ENCODE measurements at places on chromosomes 6 and 20. TPM values are rescaled to one million over a fixed set of nuclear protein-coding genes. Genes with fewer than 3 reads are reported as not detected.

Gene BTN3A1
- 57.3 TPM for total RNA-seq

Gene ARMC2
- 2.9 TPM for total RNA-seq

Gene MYB
- 91.4 TPM for total RNA-seq

Gene FAM83C
- not detected for total RNA-seq

- no peak overlapping the region for H3K27ac ChIP-seq
- H3K4me1 ChIP-seq = peaks cover 12% of the 10 kb centered on the region
- peaks cover 1% of the 10 kb centered on the region for H3K36me3 ChIP-seq
- no peak overlapping the region for H3K4me3 ChIP-seq
Observed at GRCh38 chr20:35151736-35152135, 4.6 kb upstream of the EDEM2 start.

GRCh38 chr6:43942616-43943015 is 172.6 kb downstream of the VEGFA start:
- no peaks in the 10 kb centered on the region for H3K4me1 ChIP-seq
- no peaks in the 10 kb centered on the region for H3K36me3 ChIP-seq
- no peak overlapping the region for H3K27ac ChIP-seq
- H3K4me3 ChIP-seq = no peak overlapping the region

DNA sequence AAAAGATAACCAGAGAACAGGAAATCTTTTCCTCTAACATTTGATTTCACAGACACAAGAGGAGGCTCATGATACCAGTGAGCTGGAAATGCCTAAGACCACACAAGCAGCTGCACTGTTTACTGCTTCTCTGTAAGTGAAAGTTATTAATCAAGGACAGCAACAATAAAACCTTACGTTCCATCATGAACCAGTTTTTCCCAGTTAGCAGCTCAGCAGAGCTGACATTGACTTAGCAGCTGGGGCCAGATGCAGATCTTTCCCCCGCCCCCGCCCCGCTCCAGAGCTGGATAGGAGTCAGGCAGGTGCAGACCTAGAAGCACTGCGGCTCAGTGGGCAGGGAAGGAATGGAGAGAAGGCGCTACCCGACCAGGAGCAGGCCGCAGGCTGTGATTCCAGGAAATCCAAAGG is 275.2 kb downstream of the GMDS start:
- no peak for DNase-seq
- no peaks in the 10 kb centered on the region for H3K27me3 ChIP-seq
- H3K4me1 ChIP-seq = peaks cover 4% of the 10 kb centered on the region
- H3K27ac ChIP-seq = no peak overlapping the region

DNA sequence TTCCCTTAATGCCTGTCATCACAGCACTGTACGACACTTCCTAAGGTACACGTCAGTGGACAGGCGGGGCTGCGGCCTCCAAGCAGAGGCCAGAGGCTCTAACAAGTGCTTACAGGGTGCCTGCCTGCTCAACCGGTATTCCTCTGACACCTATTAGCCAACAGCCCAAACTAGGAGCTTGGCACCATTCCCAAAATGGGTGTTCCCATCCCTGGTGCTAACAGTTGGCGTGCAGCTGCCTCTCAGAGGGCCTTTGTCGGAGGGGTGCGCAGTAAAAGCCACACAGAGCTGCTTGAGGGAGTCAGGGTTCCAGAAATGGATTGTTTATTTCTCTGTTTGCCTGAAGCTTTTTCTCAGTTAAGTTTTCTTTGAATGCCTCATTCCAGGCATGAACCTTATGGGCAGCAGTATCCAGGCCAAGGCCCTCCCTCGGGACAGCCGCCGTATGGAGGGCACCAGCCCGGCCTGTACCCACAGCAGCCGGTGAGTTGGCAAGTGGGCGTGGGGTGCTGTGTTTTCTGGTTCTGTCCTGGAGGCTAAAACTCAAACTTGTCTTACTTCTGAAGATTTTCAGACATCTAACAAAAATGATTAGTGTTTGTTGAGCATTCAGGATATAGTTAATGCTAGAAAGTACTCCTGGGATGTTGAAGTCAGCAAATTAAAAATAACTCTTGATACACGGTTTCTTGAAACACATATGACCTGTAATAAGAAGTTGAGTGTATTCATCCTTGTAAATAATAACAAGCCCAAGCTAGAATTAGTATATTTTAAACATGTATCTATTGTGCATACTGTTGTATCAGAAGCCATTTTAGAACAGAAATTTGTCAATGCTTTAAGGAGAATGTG is 124.7 kb downstream of the TMEM242 start:
- no peak overlapping the region for H3K27ac ChIP-seq
- DNase-seq = no peak
- H3K4me1 ChIP-seq = peaks cover 6% of the 10 kb centered on the region

- H3K4me1 ChIP-seq = peaks cover 9% of the 10 kb centered on the region
- no peak overlapping the region for H3K27ac ChIP-seq
- no peaks in the 10 kb centered on the region for H3K27me3 ChIP-seq
- DNase-seq = no peak
- H3K36me3 ChIP-seq = peaks cover 8% of the 10 kb centered on the region
Observed at GRCh38 chr6:21214738-21215448, 378.7 kb upstream of the SOX4 start.

GRCh38 chr20:21323640-21324039 is 20.5 kb downstream of the XRN2 start:
- no peak for DNase-seq
- peaks cover 53% of the 10 kb centered on the region for H3K4me1 ChIP-seq
- peaks cover 28% of the 10 kb centered on the region for H3K36me3 ChIP-seq
- no peaks in the 10 kb centered on the region for H3K27me3 ChIP-seq
- no peak overlapping the region for H3K4me3 ChIP-seq

Measured in activated T-cell treated with anti-CD3 and anti-CD28 coated beads, Interleukin-2, amount 50 U/mL, for 72 hours (primary cell).